Activated CD4-positive, alpha-beta T cell treated with anti-CD3 and anti-CD28 coated beads, Interleukin-2, amount 10 ng/mL, durations not matched to agents 7 days and 5 days (primary cell): ENCODE measurements at places on chromosomes 3 and 15.

- DNase-seq: no peak
Measured at GRCh38 chr15:100558771-100559254, 30.1 kb upstream of the CERS3 start.

GRCh38 chr3:94862703-94863102, 799.8 kb downstream of the NSUN3 start:
- no peak for DNase-seq

- DNase-seq: no peak
Measured at GRCh38 chr3:186002884-186003472, 65.2 kb upstream of the TRA2B start.

DNA sequence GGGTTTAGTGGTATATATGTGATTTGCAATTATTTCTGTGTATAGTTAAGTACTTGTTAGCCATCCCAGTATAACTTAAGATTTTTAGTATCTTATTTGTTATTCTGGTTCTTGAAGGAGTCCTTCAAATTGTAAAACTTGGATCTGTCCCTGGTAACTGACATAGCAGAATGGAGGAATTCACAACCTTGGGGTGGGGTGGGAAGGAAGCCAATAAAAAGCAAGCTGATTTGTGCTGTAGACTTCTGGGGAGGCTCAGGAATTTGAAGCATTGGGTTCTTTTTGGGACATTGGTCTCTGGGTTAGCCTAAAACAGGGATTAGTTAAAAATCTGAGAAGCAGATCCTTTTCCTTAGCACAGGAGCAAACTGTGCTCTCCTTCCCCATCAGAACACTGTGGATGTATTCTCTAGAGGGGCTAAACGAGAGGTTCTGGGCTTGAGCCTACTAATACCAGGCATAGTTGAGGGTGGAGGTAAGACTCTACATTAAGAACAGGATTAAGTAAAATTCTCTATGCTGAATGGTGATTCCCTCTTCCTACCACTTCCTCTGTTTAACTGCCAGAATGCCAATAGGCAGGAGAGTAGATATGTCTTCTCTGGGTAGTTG, 42.2 kb downstream of the GMPS start:
- DNase-seq: no peak

DNA sequence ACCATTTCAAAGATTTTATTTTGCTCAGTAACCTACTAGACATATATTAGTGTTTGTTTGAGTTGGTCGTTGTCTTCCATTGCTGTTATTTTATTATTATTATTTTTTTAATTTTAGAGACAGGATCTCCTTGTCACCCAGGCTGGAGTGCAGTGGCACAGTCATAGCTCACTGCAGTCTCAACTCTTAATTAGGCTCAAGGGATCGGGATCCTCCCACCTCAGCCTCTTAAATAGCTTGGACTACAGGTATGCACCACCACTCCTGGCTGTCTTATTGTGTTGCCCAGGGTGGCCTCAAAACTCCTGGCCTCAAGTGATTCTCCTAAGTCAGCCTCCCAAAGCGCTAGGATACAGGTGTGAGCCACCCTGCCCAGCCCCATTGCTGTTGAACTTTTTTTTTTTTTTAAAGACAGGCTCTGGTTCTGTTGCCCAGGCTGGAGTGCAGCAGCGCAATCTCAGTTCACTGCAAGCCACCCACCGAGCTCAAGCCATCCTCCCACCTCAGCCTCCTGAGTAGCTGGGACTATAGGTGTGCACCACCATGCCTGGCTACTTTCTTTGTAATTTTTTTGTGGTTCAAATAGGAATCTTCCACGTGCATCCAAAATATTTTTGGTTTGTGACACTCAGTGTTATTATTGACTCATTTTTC, 18.2 kb downstream of the SETD5 start:
- no peak for DNase-seq

GRCh38 chr3:39401983-39402382, 4.5 kb upstream of the RPSA start:
- DNase-seq: no peak

GRCh38 chr15:22952796-22953579, 27.2 kb downstream of the CYFIP1 start:
- no peak for DNase-seq

GRCh38 chr15:91116113-91117067, 16.3 kb downstream of the SV2B start:
- DNase-seq: no peak

DNA sequence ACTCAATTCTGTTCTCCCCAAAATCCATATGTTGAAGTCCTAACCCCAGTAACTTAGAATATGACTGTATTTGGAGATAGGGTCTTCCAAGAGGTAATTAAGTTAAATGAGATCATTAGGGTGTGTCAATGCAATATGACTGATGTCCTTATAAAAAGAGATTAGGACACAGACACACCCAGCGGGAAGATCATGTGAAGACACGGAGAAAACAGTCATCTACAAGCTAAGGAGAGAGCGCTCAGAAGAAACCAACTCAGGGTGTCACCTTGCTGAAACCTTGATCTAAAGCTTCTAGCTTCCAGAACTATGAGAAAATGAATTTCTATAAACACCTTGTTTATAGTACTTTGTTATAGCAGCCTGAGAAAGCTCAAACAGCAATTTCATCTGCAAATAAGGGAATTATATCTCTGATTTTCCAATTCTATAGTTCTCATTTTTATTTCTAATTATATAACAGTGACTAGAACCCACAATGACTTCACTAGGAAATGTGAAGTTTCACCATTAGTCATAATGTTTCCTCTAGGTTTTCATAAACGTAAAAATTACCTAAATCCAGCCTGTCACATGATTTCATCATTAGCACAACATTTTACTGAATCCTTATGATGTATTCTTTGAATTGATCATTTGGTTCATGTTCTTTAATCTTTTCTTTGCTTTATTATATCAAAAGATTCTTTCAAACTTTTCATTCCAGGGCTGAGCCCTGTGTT, 459.1 kb upstream of the MDFIC2 start:
- no peak for DNase-seq

DNA sequence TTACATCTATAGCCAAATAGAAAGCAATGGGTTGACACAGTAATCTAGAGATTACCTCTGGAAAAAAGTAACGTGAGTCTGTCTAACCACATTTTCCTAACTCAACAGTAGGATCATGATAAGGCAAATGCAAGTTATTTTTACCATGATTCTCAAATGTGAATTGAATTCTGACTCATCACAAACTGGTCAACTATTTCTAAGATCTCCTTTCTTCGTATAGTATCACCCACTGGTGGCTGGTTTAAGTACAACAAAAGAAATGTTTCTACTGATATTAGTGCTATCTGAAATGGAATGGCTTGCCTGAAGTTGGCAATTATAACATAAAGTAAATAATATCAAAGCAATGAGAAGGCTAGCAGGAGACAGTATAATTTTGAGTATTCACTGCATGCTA, 102.2 kb downstream of the ABI3BP start:
- DNase-seq: no peak

DNA sequence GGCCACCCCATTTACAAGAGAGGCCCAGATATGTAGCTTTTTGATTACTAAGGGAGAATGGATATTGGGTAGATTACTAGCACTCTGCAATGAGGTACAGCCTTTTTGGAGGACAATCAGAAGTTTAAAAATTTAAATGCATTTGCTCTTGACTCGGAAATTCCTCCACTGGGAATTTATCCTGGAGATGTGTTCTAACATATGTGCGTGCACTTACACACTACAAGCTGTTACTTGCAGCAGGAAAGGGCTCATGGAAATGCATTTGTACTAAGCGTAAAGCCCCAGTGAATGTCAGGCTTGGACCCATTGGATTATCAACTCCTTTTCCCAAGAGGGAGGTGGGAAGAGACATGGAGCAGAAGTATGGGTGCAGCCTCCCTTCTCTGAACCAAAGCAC, 7.8 kb upstream of the POMGNT2 start:
- DNase-seq: no peak

DNA sequence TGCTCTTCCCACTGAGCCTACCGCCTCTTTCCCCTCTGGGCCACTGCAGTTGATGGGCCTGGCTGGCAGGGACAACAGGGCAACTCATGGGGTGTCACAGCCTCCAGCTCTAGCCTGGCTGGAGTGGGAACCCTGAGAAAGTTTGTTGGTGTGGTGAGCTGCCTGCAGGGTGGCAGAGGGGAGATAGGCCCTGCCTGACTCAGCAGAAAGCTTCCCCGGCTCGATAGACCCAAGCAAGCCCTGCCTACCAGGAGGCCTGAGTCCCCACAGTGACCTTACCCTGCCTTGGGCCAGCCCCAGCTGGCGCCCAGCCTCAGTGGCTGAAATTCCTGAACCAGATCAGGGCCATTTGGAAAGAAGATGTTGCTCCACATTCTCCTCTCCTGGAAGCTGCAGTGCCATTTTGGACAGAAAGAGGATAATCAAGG, 29.4 kb downstream of the ABTB1 start:
- DNase-seq: no peak

- no peak for DNase-seq
Measured at GRCh38 chr3:176964661-176965060, 232.6 kb downstream of the TBL1XR1 start.

- no peak for DNase-seq
Measured at GRCh38 chr3:53016236-53016635, 29.6 kb downstream of the SFMBT1 start.
